ENCODE measurements at places on chromosomes 3 and 15.

DNA sequence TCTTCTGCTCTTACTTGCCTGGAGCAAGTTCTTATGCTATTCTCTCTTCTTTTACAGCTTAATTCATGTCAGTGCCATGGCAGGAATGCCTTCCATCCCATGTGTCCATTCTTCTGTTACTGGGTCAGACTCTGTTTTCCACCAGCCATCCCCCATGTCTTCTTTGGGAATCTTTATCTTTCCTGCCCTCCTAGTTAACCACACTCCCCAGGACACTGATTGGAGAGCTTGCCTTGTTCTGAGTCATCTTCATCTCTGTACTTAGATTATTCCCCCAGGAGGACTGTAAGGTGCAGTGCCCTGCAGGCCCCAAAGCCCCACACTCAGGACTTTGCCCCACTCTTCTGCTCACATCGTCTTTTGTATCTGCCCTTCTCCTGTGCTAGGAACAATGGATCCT, 3.6 kb downstream of the ABHD17C start:
- DNase-seq = no peak

- DNase-seq = no peak
Measured at GRCh38 chr15:63946524-63947065, 99.7 kb downstream of the DAPK2 start.

DNA sequence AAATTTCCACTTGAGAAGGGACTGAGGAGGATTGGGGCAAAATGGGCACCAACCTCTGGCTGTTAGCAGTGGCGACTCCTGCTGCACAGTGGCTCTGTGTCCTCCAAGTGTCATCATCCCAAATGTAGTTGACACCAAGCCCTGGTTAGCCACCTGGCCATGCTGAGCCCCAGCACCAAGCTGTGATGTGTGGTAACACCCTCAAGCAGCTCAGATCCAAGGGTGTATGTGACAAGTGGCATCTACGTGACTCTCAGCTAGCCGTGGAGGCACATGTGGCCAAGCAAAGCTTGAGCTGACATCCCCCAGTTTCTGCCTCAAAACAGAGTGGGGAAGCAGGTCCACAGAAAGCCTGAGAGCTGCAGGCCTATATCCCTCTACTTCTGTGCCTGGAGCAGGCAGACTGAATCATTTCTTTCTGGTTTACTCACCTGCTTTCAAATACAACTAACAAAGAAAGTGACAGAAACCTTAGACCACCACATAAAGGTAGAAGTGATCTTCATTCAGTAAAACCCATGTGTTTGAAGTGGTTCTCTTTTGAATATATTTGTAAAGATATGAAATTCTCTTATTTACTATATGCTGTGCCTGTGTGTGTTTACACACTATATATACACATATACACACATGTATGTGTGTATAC, 40.0 kb downstream of the FOXP1 start:
- no peak for DNase-seq

- DNase-seq = no peak
Measured at GRCh38 chr3:60064210-60065178, 1014.7 kb upstream of the CFAP20DC start.

DNA sequence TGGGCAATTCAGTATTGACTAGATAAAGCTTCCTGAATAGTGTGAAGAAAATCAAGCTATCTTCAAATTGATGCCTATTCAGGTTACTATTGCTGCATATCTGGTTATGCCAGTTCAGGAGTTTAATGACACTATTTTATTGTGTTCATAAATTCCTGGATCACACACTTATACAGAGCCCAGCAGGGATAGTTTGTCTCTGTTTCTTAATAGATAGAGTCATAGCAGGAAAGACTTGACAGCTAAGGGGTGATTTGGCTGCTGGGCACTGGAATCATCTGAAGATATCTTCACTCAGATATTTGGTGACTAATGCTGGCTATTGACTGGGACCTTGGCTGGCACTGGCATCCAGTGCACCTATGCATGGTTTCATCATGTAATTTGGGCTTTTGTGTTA, 187.8 kb downstream of the PYDC2 start:
- no peak for DNase-seq

GRCh38 chr15:38202361-38202760, 50.3 kb upstream of the SPRED1 start:
- no peak for DNase-seq

- DNase-seq = no peak
Measured at GRCh38 chr3:138942271-138942670, 4.7 kb downstream of the FOXL2 start.

DNA sequence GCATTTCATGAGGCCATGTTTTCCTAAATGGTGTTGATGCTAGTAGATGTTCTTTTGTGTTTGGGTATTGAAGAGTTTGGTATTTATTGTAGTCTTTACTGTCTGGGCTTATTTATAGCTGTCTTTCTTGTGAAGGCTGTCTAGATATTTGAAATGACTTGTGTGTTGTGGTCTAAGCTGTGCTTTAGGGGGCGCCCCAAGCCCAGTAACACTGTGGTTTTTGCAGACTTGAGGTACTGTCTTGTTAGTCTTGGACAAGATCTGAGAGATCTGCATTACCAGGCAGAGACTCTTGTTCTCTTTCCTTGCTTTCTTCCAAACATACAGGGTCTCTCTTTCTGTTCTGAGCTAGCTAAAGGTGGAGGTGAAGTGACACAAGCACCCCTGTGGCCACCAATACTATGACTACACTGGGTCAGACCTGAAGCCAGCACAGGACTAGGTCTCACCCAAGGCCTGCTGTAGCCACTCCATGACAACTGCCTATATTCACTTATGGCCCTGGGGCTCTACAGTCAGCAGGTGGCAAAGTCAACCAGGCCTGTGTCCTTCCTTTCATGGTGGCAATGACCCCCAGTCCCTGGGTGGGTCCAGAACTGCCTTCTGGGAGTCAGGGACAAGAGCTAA, 152.1 kb upstream of the TBC1D5 start:
- DNase-seq = peak; percentile 72

- peak; percentile 95 for DNase-seq
Measured at GRCh38 chr3:127574880-127575878, 15.4 kb downstream of the TPRA1 start.

DNA sequence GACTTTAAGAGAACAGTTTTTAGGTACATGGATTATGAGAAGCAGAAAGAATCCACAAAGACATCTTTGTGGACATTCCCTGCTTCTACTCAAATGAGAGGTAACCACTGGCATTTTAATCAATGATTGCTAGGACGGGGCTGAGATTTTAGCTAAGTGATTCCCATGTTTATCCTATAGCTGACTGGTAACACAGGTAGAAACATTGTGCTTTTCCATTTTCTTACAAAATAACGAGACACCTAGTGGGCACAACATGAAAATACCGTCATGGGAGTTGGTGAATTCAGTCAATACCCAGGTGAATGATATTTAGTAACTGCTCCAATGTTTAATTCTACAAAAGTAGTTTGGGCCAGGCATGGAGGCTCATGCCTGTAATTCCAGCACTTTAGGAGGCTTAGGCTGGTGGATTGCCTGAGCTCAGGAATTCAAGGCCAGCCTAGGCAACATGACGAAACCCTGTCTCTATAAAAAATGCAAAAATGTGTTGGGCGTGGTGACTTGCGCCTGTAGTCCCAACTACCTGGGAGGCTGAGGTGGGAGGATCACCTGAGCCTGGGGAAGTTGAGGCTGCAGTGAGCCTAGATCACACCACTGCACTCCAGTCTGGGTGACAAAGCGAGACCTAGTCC, 37.2 kb upstream of the DENND4A start:
- peak; percentile 44 for DNase-seq

GRCh38 chr3:165128544-165128943, 50.2 kb upstream of the SI start:
- no peak for DNase-seq

GRCh38 chr3:123053107-123053506, 13.7 kb upstream of the PDIA5 start:
- DNase-seq = no peak

GRCh38 chr15:67130673-67131601, 65.5 kb downstream of the SMAD3 start:
- DNase-seq = no peak

- no peak for DNase-seq
Measured at GRCh38 chr15:31285772-31286261, 40.8 kb upstream of the KLF13 start.

DNA sequence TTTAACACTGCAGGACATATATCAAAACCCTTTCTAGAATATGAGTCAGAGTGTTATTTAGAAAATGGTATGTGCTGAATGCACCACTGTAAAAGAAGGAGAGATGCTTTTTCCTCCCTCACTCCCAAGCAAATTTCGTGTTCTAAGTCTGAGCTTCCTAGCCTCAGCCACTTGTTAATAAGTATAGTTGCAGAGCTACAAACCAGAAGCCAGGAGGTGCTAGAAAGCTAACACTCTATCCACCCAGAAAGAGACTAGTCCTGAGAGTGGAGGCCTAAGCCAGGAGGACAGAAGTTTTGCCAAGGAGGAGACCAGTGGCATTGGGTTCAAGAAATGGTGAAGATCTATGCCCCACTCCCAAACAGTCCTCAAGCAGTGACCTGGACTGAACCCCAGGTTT, 40.5 kb upstream of the GYG1 start:
- peak; percentile 24 for DNase-seq

GRCh38 chr3:87413814-87414213, 137.4 kb upstream of the POU1F1 start:
- DNase-seq = no peak

DNA sequence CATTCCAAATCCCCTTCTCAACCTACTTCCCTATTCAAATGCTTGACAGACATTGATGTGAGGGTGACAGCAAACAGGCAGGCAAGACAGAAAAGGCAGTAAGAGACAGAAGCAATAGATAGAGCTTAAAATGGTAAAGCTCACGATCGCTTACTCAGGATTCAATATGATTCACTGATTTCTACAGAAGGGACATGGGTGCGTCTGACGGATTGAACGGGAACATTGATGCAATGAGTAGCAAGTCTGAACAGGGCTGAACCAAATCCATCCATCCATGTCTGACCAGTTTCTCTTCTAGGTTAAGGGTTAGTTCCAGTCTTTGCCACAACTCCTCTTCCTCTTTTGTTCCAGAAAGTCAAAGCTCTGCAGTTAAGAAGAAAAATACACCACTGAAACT, 35.1 kb downstream of the P2RY1 start:
- peak; percentile 21 for DNase-seq

GRCh38 chr15:29270169-29270955, 740 bp upstream of the NSMCE3 start:
- DNase-seq = peak; percentile 52

GRCh38 chr3:20890111-20890519, 704.1 kb upstream of the SGO1 start:
- no peak for DNase-seq

DNA sequence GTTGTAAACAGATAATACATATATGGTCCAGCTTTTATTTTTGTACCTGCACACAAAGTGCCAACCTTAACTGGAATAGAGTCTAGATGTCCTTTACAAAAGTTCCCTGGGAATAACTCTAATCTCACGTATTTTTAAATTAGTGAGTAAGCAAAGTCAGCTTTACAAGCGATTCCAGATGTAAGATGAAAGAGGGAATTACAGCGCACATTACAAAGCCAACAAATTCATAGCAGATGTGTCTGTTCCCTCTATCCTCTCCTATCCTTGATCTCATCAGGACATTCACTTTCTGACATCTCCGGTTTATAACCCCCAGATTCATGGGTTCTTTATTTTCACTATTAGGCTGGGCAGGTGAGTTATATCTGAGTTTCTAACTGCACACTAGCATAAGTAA, 406.8 kb upstream of the ZNF385D start:
- no peak for DNase-seq

DNA sequence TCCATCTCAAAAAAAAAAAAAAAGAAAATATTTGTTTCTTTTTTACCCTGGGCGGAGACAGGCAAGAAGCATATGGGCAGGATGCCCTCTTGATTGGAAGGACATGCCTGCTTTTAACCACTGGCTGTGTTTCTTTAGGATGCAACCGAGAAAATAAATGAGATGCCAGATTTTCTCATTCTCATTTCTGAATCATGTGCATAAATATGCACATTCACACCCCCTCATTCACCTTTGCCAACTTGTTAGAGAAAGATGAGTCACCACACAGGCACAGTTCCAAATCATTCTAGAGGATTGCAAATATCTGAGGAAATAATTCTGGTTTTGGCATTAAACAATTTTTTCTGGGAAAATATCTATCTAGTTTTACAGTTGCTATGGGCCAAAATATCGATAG, 3.3 kb downstream of the LIPH start:
- no peak for DNase-seq

DNA sequence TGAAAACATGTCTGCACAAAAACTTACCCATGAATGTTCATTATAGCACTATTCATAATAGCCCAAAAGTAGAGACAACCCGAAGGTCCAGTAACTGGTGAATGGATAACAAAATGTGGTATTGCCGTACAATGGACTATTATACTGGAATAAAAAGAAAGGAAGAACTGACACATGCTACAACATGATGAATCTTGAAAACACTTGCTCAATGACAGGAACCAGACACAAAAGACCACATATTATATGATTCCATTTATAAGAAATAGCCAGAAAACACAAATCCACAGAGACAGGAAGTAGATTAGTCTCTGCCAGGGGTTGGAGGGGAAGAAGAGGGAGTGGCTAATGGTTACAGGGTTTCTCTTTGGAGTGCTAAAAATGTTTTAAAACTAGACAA, 18.3 kb downstream of the SHC4 start:
- peak; percentile 15 for DNase-seq

- DNase-seq = no peak
Measured at GRCh38 chr15:54250326-54250725, 272.1 kb downstream of the UNC13C start.

DNA sequence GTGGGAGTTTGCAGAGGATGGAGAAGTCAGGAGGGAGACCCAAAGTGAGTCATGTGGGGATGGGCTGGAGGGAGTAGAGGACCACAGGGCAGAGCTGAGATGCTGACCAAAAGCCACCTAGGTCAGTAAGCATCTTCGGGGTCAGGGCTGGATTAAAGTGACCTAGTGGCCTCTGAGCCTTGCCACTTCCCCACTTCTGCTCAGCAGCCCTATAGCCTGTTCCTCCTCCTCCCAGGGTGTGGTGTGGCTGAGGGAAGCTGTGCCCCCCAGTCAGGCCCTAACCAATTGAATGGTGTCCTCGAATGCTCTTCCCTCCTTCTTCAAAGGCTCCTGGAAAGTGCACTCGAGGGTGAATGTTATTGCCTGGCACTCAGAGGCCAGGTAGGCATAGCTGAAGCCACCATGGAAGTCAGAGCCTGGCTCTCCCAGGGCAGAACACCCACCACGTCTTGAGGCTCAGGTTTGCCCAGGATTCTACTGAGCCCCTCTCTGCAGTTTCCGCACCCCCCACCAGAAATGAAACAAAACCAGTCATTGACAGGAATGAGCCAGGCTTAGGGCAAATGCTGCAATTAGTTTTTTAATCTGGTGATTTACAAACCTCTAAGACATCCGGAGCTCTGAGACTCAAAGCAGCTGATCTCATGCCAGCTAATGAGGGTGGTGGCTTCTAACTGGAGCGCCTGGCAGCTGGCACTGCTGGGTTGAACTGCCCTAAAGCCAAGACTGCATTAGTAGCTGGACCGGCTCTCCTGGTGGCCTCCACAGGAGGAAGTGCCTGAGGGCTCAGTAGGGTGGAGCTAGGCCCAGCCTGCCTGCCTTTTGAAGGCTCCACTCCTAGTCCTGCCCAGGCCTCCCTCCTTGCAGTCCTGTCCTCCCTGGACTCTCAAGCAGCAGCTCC, 26.0 kb upstream of the VIPR1 start:
- no peak for DNase-seq

GRCh38 chr3:15601046-15601398, 347 bp downstream of the HACL1 start:
- DNase-seq = no peak
